ENCODE measurements at places on chromosomes 2 and 18.

DNA sequence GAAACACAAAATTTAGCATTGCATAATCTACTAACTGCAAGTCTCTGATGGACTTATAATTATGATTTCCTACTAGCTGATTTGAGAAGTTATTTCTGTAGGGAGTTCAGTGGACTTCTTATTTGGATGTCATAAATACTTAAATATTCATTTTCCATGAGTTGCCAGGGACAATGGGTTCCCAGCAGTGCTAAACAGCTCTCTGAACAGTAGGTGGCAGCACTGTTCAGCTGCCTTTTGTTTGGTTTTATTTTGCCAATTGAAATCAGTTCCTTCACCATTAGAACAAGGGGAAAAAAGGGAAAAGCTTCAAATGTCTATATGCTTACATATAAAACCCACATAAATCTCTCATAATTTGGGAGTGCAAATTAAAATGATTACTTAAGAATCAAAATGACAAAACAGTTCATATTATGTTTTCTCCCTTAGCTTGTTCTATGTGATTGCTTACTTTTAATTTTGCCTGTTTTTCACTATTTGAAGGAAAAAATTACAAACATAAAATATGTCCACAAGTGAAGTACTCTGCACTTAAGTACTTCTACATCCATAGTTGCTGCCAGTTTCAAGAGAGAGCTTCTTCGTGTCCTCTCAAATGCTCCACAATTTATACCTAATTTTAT lies 898.9 kb downstream of the CPS1 start:
- no peak for DNase-seq

- DNase-seq: no peak
Measured at GRCh38 chr2:157181234-157181633, 76.3 kb upstream of the GALNT5 start.

DNA sequence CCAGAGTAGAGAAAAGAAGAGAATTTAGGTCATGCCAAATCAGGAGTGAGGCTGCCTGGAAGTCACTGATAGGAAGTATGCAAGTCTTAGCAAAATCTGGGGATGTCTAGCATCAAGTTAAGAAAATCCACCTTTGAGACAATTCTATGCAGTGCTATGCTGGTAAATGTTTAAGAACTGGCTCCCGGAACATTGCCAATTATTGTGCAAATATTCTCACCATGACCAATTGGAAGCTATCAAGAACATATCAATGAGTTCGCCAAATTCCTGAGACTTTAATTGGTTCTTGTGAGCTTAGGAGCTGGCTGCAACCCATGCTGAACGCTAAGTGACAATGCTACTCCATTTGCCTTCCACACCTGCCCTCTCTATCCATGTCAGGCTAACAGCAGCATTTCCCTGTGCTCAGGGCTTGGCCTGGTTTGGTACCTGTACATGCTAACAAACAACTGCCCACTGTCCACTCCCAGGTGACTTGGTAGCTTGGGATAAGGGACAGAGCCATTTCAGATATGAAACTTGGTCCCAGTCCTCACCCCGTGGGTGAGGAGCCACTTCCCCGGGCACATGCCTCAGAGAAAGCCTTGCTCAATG lies 172.9 kb upstream of the KLHL29 start:
- no peak for DNase-seq

DNA sequence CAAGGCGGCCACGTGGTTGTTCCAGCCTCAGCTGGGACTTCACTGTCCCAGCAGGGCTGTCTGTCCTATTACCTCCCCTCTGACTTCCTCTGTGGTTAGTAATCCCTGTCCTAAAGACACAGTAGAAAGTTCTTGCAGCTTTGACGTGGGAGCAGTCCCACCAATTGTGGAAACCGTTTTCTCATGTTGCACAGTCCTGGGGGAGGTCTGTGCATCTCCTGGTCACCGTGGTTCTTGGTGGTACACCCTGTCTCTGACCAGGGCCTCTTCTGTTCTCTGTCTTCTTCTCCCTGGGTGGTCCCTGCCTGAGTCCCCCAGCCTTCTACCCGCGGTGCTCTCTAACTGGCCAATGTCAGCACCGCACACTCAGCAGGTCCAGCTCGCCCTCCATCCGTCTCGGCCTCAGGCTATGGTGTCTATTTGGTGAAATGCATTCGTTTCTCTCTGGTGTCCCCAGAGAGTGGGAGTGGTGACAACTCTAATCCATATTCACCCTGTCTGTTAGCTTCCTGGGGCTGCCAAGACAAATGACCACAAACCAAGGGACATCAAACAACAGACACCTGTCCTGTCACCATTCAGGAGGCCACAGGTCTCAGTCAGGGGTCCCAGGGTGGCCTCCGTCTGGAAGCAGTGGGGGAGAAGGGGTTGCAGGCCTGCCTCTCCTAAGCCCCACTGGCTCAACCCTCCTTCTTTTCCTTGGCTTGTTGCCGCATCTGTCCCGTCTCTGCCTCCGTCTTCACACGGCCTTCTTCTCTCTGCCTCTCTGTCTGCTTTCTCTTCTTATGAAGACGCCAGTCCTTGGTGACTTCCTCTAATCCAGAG lies 99.8 kb downstream of the SH3BP4 start:
- no peak for DNase-seq

DNA sequence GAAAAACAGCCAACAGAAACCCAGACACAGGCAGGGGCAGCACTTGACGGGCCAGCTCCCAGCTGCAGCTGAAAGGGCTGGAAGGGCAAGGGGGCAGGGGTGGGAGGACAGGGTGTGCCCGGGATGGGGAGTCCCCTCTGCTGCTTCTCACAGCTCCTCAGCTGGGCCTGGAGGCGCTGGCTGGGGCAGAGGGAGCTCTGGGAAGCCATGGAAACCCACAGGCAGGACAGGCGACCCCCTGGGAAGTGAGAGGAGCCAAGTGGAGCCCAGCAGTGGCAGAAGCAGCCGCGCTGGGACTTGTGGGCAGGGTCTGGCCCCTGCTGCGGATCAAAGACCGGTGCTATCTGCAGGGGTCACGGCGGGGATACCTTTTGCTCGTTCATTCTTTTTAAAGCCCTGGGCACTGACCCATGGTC lies 20.7 kb downstream of the OTOF start:
- no peak for DNase-seq

DNA sequence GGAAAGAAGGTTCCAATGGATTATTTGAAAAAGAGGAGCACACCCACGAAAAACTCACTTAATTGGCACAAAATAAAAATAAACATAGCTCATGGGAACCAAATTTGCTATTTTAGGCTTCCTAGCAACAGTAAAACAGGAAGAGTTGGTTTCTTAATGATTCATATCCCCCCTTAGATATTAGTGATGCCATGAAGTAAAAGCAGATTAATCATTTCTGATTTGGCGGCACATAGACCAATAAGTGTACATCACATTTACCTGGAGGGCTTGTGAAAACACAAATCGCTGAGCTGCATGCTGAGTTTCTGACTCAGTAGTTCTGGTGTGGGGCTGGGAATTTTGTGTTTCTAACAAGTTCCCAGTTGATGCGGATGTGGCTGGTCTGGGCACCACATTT lies 260.4 kb downstream of the SLC4A3 start:
- no peak for DNase-seq

DNA sequence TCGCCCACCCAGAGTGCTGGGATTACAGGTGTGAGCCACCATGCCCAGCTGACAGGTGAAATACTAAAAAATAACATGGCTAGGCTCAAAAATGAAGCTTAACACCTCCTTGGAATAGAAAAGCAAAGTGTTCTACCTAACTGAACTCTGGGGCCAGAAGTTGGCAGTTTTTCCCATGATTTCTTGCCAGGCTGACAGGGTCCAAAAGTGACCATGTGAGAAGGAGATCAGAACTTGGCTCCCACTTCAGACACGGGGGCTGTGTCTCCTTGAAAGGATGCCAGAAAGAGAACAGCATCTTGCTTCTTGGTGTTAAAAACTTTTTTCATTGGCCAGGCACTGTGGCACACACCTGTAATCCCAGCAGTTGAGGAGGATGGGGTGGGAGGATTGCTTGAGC lies 47.0 kb downstream of the BMPR2 start:
- DNase-seq: no peak

GRCh38 chr2:176585791-176586190 lies 316.5 kb downstream of the MTX2 start:
- no peak for DNase-seq

DNA sequence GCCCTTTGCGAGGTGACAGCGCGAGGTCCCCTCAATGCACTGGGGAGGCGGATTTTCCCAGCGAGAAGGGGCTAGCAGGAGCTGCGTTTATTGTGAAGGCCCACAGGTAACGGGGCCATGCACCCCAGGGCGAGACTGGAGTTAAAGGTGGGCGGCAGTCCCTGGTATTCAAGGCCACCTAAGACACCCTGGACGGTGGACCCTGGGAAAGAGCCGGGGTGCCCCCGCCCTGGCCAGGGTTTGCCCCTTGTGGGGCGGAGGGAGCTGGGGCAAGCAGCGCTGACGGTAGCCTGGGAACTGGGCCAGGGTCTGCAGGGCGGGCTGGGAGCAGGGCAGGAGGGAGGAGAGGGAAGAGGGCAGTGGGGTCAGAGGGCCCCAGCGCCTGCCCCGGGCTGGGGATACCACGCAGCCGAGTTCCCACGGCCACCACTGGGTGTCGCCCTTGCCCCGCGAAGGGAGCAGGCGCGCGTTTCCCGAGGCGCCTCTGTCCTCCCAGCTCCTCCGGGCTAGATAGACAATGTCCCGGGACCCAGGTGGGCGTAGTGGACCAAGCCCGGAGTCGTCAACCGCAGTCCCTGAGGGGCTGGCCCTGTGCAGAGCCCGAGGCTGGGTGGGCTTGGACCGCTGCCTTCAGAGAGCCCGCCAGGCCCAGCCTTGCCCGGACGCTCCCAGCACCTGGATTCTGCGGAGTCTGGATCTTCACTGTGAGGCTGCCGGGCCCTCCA lies 80.2 kb downstream of the SMAD4 start:
- DNase-seq: peak; percentile 56

DNA sequence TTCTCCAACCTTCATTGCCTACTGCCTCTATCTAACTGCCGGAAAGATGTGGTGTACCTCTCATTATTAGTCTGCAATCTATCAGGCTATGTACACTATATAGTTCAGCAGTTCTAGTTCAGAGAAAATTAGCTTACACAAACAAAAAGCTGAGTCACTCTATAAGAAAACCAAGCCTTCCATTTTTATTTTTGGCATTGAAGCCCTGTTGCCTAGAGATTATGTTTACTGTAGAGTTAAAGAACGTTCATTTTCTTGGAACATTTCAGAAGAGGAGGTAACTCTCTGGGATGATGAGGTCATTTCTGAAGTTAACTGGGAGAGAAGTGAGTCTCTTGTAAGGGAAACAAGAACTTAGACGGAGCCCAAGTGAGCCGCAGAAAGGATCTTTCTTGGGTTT lies 133.5 kb downstream of the FAM124B start:
- no peak for DNase-seq

GRCh38 chr2:128312411-128312810 lies 6.3 kb downstream of the HS6ST1 start:
- no peak for DNase-seq

DNA sequence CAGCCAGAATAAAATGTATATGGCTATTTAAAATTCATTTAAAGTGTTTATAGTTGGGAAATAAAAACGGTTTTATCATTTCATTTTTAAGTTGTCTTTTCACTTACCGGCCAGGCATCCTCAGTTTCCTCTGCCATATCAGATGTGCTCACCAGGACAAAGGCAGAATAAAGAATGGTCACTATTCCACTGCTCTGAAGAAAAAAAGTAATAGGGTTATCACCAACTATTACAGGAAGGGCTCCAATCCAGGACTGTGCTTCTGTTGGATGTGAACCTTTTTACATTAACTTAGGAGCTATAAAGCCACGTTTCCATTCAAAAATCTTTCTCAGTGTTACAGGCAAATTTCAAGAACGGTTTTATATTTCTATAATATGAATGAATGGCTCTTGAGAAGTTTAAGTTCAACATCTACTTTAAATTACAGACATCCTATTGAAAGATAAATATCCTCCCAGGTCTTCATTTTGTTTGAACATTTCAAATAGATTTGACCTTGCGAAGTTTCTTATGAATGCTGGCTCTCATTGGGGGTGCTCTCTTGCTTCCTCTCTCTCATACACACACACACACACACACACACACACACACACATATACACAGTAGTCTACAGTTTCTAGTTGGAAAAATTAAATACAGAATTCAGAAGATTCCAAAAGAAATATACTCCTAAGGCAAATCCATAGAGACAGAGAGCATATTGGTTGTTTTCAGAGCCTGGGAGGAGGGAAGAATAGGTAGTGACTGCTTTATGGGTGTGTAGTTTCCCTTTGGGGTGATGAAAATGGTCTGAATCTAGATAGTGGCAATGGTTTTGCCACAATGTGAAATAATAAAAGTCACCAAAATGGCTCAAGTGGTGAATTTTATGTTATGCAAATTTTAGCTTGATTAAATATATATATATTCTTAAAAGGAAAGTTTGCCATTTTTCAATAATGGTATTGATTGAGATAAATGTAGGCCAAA lies 2.9 kb upstream of the SLC40A1 start:
- no peak for DNase-seq

DNA sequence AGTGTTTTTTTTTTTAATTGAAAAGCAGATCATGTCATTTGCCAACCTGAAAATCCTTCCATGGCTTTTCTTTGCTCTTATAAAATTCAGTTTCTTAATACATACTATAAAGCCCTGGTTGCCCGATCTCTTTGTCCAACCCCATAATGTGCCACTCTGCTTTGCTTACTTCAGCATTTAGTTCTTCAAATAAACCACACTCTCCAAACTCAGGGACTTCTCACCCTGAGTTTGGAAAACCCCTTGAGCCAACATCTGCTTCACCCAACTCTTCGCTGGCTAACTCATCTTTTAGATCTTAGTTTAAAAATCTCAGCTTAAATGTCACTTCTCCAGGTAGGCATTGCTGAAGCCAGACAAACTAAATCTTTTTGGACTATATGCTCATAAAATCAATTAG lies 1.3 kb upstream of the STAT1 start:
- no peak for DNase-seq

DNA sequence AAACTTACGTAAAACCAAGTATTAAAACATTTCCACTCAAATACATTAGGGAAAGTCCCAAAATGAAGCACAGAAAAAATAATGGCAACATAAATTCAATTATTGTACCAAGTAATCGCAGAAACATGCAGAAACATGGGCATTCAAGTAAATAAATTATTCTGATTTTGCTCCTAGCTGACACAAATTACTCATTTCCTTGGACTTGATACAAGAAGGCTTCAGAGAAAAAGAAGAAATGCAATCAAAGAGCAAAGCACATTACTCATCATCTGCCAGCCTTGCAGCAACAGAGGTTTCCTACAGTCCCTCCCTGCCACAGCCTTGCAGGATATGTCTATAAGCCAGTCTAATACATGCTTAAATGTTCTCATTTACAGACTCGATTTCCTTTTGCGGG lies 439.8 kb upstream of the LYPD1 start:
- DNase-seq: no peak

DNA sequence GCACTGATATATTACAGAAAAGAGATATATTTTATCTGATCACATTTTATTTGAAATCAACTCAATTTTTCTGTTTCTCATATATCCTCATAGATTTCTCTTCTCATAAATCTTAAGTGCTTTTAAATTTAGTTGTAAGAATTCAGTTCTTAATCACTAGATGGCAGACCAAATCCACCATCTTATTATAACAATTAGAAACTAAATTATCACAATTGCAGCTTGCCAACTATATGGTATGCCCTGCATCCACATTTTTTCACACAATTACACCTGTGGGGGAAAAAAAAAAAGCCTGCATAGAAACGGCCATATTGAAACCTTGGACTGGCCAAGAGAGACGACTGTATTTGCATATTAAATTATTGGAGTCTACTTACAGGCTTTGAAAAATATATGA lies 64.4 kb downstream of the COL5A2 start:
- no peak for DNase-seq

All from stimulated activated CD8-positive, alpha-beta memory T cell treated with anti-CD3 and anti-CD28 coated beads, Interleukin-2, amount 100 ng/mL, for 48 hours (primary cell).